ENCODE measurements at places on chromosomes 16 and 17. TPM values are rescaled to one million over a fixed set of nuclear protein-coding genes. Genes with fewer than 3 reads are reported as not detected.

Gene HCRT
- not detected for total RNA-seq

Gene AKAP10
- 12.2 TPM for total RNA-seq

Gene WNT3
- 0.59 TPM for total RNA-seq

Gene CCL23
- total RNA-seq = not detected

Gene ADAD2
- not detected for total RNA-seq

Gene CACNG1
- not detected for total RNA-seq

Gene PRSS22
- total RNA-seq = not detected

Gene SLFN14
- not detected for total RNA-seq

Gene SRCIN1
- total RNA-seq = 0.80 TPM

Gene AANAT
- total RNA-seq = not detected

Gene TBC1D28
- total RNA-seq = not detected
